ENCODE measurements at places on chromosomes 3 and 15. TPM values are rescaled to one million over a fixed set of nuclear protein-coding genes. Genes with fewer than 3 reads are reported as not detected.

KBTBD13 gene
- not detected for total RNA-seq

- DNase-seq: no peak
Measured at GRCh38 chr15:83396101-83396500, 51.0 kb upstream of the SH3GL3 start.

- DNase-seq: no peak
Measured at GRCh38 chr3:101817992-101818391, 31.3 kb upstream of the NFKBIZ start.

- no peak for DNase-seq
Measured at GRCh38 chr3:63857311-63857710, 6.3 kb downstream of the THOC7 start.

GRCh38 chr3:29655015-29655747, 374.3 kb downstream of the RBMS3 start:
- no peak for DNase-seq

DNA sequence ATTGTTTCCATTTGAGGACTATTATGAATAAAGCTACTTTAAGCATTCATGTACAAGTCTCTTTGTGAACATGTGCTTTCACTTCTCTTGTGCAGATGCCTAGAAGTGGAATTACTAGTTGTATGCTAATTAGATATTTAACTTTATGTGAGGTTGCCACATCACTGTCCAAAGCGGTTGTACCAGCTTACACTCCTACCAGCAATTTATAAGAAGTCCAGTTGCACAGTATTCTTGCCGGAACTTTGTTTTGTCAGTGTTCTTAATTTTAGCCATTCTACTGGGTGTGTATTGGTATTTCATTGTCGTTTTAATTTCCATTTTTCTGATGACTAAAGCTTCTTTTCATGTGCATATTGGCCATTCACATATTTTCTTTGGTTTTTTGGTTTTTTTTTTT, 29.1 kb downstream of the SEMA3G start:
- DNase-seq: no peak
